ENCODE measurements at places on chromosomes 7 and 10. TPM values are rescaled to one million over a fixed set of nuclear protein-coding genes. Genes with fewer than 3 reads are reported as not detected.

GRCh38 chr7:50687575-50688225, 95.0 kb downstream of the GRB10 start:
- H3K4me3 ChIP-seq: no peak overlapping the region
- H3K27me3 ChIP-seq: no peaks in the 10 kb centered on the region
- DNase-seq: no peak
- H3K4me1 ChIP-seq: peaks cover 16% of the 10 kb centered on the region

DNA sequence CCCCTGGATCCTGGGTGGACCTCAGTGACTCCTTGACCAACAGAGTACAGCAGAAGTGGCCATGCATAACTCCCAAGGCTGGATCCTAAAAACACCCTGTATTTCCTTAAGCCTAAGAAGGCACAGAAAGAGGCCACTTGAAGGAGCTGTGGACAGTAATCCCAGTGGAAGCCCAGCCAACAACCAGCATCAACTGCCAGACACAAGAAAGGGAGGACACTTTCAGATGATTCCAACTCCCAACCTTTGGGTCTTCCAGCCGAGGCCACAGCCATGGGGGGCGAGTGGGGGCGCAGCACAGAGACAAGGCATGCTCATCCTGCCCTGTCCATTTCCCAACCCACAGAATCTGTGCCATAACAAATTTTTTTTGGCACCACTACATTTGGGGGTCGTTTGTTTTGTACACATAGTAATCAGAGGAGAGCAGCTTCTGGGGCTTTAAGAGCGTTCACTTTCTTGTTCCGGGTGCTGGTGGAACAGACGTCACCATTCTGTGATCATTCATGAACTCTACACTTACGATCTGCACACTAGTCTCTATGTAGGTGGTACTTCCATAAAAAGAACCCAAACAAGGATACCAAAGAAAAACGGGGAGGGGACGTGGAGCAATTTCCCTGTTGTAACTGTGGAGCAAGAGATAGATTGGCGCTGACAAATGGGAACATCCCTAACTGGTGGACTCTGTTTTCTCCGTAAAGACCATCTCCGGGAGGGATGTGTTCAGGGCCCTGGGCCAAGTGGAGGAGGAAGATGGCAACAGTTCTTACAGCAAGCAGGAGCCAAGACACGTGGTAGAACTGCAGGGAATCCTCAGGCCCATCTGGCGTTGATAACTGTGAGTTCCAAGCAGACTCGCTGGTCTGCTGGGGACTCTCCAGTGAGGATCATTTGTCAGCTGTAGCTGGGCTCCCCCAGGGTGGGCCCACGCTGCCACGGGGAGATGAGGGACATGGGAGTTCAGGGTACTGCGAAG, 6.0 kb upstream of the SLC29A3 start:
- DNase-seq: peak; percentile 97
- peaks cover 38% of the 10 kb centered on the region for H3K4me1 ChIP-seq
- no peaks in the 10 kb centered on the region for H3K36me3 ChIP-seq
- peak overlapping the region; percentile 16 for H3K4me3 ChIP-seq
- peak overlapping the region; percentile 81 for H3K27ac ChIP-seq

GRCh38 chr10:102004376-102004775, 51.6 kb downstream of the ARMH3 start:
- no peak overlapping the region for H3K4me3 ChIP-seq
- no peaks in the 10 kb centered on the region for H3K4me1 ChIP-seq
- DNase-seq: no peak

DNA sequence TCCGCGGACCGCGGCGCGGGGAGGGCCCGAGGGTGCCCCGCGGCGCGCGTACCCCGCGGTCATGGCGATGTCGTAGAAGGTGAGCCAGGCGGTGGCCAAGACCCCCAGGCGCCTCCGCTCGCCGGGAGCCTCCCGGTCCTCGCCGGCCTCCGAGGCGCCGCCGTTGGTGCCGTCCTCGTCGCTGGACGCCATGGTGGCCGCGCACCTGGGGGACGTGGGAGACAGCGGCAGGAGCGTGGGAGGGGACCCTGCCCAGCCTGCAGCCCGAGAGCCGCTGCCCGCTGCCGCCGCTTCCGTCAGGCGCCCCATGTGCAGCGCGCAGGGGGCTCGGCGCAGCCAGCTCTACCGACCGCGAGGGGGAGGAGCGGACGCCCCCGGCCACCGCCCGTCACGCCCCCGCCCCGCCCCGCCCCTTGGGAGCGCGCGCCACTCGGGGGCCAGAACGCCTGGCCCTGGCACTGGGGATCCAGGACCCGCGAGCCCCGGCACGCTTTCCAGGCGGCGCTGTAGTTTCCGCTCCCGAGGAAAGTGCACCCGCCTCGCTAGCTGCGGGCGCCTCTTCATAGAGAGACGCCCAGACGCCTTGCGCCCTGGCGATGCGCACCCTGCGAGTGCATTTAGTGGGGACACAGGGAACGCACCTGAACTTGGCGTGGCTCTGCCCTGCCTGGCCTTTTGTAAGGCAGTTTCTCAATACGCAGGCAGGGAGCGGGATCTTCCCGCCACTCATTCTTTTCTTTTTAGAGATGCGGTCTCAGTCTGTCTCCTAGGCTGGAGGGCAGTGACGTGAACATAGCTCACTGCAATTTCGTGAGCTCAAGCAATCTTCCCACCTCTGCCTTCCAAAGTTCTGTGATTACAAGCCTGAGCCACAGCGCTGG, at the start of gene HACD1:
TSS of gene HACD1 (minus strand) at position 344 of the 881 bp plus-strand sequence. CDS start at position 309, 35 bp downstream.
- no peaks in the 10 kb centered on the region for H3K36me3 ChIP-seq
- H3K4me3 ChIP-seq: peak within 1 kb of the TSS; percentile 75
- H3K27me3 ChIP-seq: no peaks in the 10 kb centered on the region
- H3K27ac ChIP-seq: peak within 1 kb of the TSS; percentile 80
- peaks cover 11% of the 10 kb centered on the region for H3K4me1 ChIP-seq
- DNase-seq: no peak

DNA sequence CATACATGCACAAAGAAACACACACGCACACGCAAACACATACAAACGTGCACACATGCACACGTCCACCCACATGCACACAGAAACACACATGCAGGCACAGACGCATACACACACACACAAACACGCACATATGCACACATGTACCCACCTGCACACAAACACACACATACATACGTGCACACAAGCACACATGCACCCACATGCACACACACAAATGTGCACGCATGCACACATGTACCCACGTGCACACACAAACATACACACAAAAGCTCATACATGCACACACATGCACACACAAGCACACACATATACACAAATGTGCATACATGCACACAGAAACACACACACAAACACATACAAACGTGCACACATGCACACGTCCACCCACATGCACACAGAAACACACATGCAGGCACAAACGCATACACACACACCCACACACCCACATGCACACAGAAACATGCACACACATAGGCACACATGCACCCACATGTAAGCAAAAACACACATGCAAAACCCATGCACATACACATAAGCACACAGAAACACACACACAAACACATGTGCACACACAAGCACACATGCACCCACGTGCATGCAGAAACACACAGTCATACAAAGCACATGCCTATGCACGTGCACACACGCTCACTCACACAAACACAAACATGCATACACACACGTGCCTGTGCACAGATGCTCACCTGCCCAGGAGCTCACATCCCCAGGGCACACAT, 44.8 kb downstream of the FOXL3 start:
- no peak overlapping the region for H3K4me3 ChIP-seq
- no peaks in the 10 kb centered on the region for H3K36me3 ChIP-seq
- no peaks in the 10 kb centered on the region for H3K27me3 ChIP-seq
- DNase-seq: no peak
- H3K4me1 ChIP-seq: peaks cover 14% of the 10 kb centered on the region

DNA sequence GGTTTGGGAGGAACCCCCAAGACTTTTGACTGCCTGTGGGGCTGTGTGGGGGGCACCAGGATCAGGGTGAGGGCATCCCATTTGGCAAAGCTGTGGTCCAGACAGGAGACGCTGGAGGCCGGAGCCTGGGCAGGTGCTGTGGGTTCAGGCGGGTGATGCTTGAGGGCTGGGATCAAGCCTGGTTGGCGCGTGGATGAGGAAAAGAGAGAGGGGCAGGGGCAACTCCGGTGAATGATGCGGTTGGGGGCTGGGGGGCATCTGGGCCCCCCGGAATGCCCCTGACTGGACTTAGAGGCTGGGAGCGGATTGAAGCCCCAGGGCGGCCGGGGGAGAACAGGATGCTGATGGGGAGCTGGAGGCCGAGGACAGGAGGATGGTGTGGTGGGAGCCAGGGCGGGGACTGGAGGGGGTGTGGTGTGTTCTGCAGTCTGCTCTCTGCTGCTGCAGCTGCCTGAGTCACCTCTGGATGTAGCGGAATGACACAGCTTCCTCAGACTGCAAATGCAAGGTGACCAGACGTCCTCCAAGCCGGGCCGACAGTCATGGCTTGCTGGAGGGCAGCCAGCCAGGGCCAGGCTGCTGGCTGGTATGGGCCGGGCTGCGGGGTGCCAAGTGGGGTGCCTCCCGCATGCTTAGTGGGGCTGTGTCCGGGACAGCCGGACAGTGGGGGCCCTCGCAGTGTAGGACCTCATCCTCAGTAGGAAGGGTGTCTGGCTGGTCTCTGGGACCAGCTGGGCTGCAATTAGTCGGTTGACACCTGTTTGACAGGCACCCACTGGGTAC, 3.2 kb downstream of the MAFK start:
- no peaks in the 10 kb centered on the region for H3K27me3 ChIP-seq
- peak overlapping the region; percentile 95 for H3K4me3 ChIP-seq
- H3K36me3 ChIP-seq: no peaks in the 10 kb centered on the region
- no peak for DNase-seq
- peak overlapping the region; percentile 99 for H3K27ac ChIP-seq

GRCh38 chr7:78212476-78213060, 414.0 kb downstream of the PHTF2 start:
- H3K36me3 ChIP-seq: no peaks in the 10 kb centered on the region
- H3K27me3 ChIP-seq: no peaks in the 10 kb centered on the region
- no peak overlapping the region for H3K4me3 ChIP-seq
- no peak for DNase-seq

Gene PRPS1L1
- total RNA-seq: not detected

Gene AGAP5
- total RNA-seq: 5.4 TPM

Measured in vagina (tissue), 2 donors.